ENCODE measurements at places on chromosomes 3 and 15.

GRCh38 chr3:10294030-10294586, 1.4 kb upstream of the GHRL start:
- no peak for DNase-seq

DNA sequence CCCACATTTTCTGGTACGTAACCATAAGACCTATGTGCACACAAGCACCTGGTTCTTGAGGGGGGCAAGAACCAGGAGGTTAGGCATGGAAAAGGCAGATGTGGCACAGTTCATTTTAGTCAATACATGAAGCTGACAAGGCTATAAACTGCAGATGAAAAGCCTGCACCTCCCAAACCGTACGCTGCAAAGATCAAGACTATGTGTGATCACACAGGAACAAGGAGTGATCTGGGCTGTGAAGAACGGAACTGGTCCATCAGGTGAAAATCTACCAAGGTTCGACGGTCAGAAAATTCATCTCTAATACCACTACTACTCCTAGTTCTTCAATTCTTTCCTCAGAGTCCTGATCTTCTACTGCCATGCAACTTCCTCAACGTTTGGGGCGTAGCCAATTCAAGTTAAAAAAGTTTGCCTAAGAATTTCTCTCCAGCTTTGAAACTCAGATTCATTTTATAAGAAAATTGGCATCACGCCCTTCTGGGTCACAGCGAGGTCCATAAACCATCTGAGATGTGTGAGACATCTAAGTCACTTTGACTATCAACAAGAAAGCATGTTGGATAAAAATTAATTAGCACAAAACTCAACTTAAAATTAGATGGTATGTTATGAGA, 41.9 kb downstream of the PLD1 start:
- DNase-seq = no peak

- DNase-seq = no peak
Measured at GRCh38 chr3:114624571-114625181, 330.8 kb downstream of the TIGIT start.

GRCh38 chr3:114299421-114299820, 5.6 kb downstream of the TIGIT start:
- no peak for DNase-seq

DNA sequence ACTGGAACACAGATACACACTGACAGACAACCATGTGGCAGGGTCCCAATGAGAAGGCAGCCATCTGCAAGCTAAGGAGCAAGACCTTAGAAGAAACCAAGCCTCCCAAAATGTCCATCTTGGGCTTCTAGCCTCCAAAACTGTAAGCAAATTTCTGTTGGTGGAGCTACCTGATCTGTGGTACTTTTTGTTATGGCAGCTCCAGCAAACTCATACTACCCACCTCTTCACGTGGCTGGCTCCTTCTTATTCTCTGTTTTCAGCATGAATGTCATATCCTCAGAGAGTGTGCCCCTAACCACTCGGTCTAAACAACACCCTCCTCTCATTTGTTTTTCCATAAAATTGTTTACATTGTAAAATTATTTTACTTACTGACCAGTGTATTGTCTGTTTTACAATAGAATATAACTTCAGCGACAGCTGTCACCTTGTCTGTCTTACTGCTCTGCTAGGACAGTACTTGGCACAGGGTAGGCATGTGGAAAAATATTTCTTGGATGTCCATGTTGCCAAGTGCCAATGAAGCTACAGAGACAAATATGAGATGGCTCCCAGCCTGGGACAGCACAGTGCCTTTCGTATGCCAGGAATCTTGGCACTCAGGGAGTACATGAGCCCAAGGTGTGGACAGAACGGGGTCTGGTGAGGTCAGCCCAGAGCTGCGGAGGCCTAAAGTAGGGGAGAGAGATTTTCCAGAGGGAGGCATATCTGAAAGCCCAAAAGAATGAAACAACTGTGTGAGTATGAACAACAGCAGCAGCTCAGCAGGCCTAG, 17.4 kb upstream of the SLC25A36 start:
- no peak for DNase-seq
